ENCODE measurements at places on chromosomes 5 and 9. TPM values are rescaled to one million over a fixed set of nuclear protein-coding genes. Genes with fewer than 3 reads are reported as not detected.

The INSL6 gene
- total RNA-seq, result not detected

The MYMK gene
- not detected for total RNA-seq

The CCL28 gene
- total RNA-seq, result 2.8 TPM

The DPM2 gene
- total RNA-seq, result 11.7 TPM

The KIF24 gene
- 0.51 TPM for total RNA-seq

The MACROH2A1 gene
- 191 TPM for total RNA-seq

The NR2F1-AS1 gene
- total RNA-seq, result 33.6 TPM

The BAAT gene
- not detected for total RNA-seq

The ATP10B gene
- total RNA-seq, result not detected

The OR2V1 gene
- not detected for total RNA-seq

The PCDHB8 gene
- total RNA-seq, result 0.26 TPM

The LRRC70 gene
- total RNA-seq, result 1.3 TPM

The PCDHB4 gene
- 0.50 TPM for total RNA-seq

Data from fibroblast of lung (primary cell).